ENCODE measurements at places on chromosomes 13 and 19.
A peak's percentile ranks its signal among the peaks of the same experiment; 100 is the strongest.

DNA sequence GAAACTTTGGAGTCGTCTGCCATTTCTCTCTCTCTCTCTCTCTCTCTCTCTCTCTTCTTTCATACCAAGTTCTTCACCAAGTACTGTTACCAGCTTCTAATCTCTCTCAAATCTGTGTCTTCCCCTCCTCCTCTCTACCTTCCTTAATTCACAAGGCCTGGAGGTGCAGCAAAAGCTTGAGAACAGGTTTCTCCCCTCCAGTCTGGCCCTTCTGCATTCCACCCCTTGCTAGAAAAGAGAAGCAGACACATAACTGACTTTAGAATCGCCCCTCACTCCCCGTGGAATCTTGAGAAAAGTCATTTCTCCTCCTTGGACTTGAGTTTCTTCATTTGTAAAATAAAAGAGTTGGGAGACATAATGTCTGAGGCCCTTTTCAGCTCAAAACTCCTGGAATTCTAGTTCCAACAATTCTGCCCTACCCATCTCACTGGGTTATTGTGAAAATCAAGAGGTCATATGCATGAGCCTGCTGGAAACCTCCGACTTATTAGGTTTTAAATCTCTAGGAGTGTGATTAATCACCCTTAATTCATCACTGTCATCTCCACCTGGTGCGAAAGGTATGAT, 20.4 kb downstream of the AMER2 start:
- no peak for DNase-seq

- DNase-seq, result no peak
These were observed 10.6 kb upstream of the OXGR1 start for GRCh38 chr13:97004886-97005285.

- DNase-seq, result no peak
These were observed 2.8 kb upstream of the LRRC4B start for GRCh38 chr19:50570997-50571396.

DNA sequence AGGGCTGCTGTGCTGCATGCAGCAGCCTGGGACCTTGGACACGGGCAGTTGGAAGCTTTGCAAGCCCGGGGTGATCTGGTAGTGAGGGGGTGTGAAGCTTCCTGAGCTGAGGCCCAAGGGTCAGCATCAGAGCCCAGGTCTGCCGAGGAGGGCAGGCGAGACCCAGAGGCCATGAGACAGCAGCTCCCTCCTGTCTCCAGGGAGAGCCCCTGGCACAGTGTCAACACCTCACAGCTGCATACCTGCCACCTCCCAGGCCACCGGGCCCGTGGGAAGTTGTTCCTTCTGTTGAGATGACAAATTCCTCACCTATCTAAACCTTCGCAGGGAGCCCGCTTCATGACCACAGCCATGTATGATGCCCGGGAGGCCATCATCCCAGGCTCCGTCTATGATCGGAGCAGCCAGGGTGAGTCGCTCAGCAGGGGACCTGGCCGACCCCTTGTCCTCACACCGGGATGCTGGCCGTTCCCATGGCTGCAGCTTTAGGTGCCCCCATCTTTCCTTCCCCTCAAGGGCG, 32.1 kb downstream of the CERS1 start:
- no peak for DNase-seq

DNA sequence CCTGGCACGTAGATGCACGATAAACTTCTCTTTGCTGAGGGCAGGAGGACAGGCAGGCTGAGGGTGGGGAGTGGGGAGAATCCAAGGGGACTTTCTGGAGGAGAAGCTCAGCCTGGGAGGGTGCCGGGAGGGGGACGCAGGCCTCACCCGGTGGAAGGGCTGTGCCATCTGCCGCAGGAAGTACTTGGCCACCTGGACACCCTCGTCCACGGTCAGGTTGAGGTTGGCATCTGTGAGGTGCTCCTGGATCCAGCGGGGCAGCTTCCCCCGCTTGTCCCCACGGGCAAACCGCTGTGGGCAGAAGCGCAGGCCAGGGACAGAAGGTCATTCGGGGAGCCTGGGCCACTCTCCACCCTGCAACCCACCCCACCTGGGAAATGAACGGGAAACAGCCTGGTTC, 11.5 kb downstream of the KLC3 start:
- no peak for DNase-seq

GRCh38 chr13:89688918-89689317, 1658.6 kb upstream of the MIR17HG start:
- DNase-seq, result peak; percentile 14

DNA sequence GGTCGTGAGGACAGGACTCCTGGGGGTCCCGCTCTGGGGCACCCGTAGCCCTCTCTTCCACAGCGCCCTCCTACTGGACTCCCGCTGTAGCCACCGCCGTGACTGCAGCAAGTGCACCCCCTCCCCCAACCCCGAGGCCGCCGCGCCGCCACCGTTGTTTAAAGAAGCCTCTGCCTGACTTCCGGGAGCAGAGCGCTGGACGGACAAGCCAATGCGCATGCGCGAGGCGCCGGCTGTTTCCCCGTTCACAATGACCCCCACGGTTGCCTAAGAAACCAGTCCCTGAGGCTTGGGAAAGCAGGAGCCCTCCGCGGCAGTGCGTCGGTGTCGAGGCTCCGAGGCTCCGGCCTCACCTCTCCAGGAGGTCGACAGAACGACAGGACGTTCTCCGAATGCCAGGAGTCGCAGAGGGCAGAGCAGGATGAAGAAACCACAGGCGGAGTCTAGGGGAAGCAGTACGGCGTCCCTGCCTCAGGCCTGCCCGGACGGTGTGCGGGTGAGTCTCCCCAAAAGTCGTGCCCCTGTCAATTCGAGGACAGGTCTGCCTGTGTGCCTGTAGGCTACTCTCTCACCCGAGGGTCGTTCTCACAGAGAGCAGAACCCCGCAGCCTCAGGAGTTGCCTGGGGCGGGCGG, 70.5 kb upstream of the ZNF420 start:
- peak; percentile 64 for DNase-seq
